ENCODE measurements at places on chromosomes 6 and 20. TPM values are rescaled to one million over a fixed set of nuclear protein-coding genes. Genes with fewer than 3 reads are reported as not detected.

TRAPPC3L gene
- total RNA-seq = not detected

PPP1R3G gene
- 0.07 TPM for total RNA-seq

COL9A1 gene
- total RNA-seq = not detected

MUC21 gene
- total RNA-seq = not detected

ARMH2 gene
- not detected for total RNA-seq

CFAP61 gene
- 1.4 TPM for total RNA-seq

RUNX2 gene
- 8.1 TPM for total RNA-seq

RAB44 gene
- 0.09 TPM for total RNA-seq

DNA sequence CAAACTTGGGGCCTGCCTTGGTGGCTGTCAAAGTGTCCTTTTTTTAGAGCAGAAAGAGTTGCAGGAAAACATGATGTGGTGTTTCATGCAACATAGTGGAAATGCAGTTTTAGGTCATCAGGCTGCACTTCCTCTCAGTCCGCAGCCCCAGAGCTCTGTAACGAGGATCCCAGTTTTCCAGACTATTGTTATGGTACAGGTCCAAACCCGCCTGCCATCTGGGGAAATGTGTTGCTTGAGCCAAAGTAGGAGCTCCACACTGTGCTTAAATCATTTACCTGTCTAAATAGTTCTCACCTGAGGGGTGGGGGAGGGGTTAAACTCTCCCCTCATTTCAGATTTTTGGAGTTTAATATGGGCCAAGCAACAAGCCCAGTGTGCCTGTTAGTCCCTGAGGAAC lies 59.8 kb downstream of the GOPC start:
- DNase-seq = peak; percentile 64

DNA sequence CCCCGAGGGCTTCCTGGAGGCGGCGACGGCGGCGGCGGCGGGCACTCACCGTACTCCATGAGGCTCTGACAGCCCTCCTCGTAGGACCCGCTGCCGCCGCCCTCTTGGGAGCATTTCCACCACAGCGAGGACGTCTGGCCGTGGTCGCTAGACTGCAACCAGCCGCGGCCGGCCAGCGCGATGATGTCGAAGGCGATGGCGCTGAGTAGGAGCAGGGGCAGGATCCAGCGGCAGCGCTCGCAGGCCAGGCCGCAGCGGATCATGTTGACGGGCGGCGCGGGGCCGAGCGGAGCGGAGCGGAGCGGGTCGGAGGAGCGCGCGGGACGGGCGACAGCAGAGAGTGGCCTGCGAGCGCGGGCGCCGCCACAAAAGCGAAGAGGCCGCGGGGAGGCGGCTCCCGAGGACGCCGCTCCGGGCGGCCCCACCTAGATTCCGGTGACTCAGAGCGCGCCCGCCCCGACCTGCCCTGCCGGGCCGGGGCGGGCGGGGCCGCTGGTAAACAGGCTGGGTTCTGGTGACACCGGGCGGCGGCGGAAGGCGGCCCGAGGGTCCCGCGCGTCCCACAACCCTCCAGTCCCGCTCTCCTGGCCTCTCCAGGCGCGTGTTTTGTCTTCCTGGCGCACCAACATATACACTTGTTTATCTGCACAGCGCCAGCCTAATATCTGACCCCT lies at the start of gene PERP:
TSS of gene PERP (minus strand) at position 342 of the 674 bp plus-strand sequence. CDS start at position 263, 79 bp downstream.
- DNase-seq = peak; percentile 86

GRCh38 chr6:106279179-106279578 lies 46.4 kb downstream of the ATG5 start:
- no peak for DNase-seq

DNA sequence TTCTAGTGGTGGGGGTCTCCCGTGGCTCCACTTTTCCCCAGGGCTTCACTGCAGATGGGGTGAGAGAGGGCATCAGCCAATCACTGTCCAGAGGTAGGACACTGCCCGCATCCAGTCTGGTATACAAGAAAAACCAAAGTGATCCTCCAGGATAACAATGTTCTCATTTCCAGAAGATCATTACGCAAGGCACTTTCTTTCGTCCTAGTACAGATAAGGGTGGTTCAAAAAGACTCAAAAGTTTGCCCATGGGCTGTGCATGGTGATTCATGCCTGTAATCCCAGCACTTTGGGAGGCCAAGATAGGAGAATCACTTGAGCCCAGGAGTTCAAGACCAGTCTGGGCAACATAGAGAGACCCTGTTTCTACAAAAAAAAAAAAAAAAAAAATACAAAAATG lies 16.4 kb downstream of the GMDS start:
- peak; percentile 78 for DNase-seq

GRCh38 chr6:112253841-112254816 lies at the start of gene LAMA4:
TSS of gene LAMA4 (minus strand) at chr6:112254567. CDS start at chr6:112254150, 417 bp downstream.
- peak; percentile 46 for DNase-seq

DNA sequence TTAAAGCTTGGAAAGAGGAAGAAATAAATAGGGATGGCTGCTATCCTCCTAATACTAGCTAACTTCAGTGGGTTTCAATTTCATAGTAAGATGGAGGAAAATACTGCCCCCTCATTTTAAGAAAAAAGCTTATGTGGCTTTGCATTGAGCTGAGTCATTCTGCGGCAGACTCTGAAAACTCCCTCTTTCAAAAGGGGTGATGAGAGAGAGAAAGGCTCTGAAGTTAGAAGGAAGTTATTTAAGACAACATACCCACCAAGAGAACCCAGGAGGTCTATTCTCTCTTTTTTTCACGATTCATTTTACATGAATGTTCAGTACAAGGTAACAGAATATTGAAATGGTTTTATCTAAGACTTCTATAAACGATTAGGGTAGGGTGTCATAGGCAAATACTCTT lies 4.5 kb downstream of the PRDM13 start:
- no peak for DNase-seq

DNA sequence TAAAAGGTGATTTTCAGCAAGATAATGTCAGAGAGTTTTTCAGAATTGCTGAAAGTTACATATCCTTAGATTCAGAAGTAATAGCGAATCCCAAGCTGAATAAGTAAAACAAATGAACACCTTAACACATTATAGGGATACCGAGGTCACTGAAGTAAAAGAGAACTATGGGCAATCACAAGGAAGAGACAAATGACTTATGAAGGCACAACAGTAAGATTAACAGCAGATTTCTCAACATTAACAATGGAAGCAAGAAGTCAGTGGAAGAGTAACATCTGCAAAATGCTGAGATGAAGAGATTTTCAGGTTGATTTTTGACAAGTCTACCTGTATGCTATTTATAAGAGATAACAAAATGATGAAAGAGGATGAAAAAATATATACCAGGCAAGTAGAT lies 86.1 kb upstream of the EZR start:
- DNase-seq = no peak

- DNase-seq = no peak
These were observed 163.1 kb upstream of the THEMIS start for GRCh38 chr6:128063850-128064539.

DNA sequence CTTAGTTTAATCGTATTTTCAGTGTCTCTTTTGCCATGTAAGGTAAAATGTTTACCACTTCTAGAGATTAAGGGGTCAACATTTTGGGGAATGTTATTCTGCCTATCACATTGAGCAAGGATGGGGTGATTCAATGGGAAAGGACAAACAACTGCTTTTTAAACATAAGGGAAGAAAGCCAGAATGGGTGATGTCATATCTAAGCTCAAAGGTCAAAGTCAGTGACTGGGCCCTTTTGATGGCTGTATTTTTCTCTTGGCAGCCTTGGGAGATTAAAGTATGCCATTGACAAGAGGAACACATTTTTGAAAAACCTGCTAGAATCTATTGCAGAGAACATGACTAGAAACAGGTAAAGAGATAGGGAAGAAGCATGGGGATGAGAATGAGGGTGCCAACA lies 477.3 kb upstream of the IRAK1BP1 start:
- DNase-seq = no peak

- DNase-seq = no peak
These were observed 24.4 kb downstream of the TMEM181 start for GRCh38 chr6:158584236-158584651.

- no peak for DNase-seq
These were observed 67.9 kb upstream of the TULP4 start for GRCh38 chr6:158244373-158244772.

DNA sequence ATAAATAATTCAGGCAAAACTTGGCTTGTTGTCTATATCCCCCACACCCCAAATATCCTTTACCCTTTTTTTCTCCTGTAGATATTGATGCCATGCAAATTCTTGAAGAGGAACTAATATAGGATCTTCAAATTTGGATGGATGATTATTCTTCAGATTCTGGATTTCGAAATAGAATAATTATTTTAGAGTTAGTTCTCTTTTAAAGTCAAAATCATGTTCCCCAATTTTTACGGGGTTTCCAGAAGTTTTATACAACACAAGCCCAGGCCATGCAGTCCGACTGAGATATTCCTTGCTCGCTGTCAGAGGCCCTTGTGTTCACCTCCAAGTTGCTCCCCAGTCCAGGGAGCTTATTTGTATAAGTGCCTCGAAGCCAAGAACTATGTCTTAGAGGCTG lies 4.4 kb downstream of the PPIL6 start:
- no peak for DNase-seq

- no peak for DNase-seq
These were observed 189.0 kb downstream of the JARID2 start for GRCh38 chr6:15434823-15435380.

- DNase-seq = peak; percentile 61
These were observed 10.1 kb upstream of the NXT1 start for GRCh38 chr20:23340524-23340923.

- DNase-seq = no peak
These were observed 44.4 kb downstream of the MDFI start for GRCh38 chr6:41682497-41683272.

- no peak for DNase-seq
These were observed 82.6 kb downstream of the DOK5 start for GRCh38 chr20:54557806-54558590.

GRCh38 chr6:104531646-104532045 lies 328.1 kb downstream of the HACE1 start:
- no peak for DNase-seq

- peak; percentile 82 for DNase-seq
These were observed 28.6 kb upstream of the CCN2 start for GRCh38 chr6:131979515-131980337.

DNA sequence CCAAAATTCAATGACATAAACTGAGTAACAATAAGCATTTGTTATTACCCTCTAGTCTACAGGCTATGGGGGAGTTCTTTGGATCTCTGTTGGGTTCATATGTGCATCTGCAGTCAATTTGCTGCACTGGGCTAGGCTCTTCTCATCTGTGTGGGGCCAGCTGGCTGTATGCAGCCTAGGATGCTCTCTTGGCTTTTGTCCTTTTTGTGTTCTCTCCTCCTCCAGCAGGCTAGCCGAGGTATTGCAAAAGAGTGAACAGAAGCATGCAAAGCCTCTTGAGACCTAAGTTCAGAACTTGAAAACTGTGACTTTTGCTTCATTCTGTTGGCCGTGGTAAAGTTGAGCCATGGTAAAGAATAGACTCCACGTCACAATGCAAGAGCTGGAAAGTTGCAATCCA lies 62.8 kb upstream of the FOXO3 start:
- peak; percentile 53 for DNase-seq

DNA sequence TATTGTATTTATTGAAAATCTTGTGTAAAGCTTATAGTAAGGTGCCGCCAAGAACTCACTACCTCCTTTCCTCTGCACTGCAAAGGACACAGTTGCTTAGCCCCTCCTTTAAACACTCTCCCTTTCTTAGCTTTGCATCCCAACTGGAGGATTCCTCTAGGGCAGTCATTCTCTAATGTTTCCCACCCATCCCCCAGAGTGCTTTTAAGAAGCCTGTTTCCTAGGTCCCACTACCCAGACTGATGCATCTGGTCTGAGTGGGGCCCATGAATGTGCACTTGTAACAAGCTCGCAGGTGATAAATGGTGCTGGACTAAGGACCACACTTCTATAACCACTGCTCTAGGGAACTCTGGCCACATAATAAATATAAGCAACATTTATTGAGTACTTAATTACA lies 55.2 kb downstream of the B4GALT5 start:
- no peak for DNase-seq

DNA sequence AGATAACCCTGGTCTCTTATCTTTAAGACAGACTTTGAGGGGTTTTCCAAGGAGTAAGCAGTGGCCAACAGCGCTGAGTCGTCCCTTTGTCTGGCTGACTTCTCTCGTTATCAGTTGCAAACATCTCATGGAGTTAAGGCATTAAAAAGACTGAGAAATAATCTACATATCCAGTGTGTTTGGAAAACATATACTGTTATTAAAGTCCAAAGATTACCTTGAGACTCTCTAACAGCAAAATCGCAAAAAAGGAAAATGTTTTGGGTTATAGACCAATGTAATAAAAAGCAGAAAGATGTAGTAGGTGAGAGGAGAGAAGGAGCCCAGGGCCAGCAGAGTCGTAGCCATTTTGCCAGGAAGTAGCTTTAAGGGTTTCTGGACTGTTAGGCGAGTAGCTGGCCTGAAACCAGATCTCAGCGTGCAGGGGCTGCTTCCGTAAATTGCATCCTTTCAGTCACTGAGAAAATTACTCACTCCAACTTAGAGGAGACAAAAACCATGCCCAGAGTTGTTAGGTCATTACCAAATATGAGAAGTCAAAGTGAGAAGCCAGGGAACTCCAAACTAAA lies 24.6 kb downstream of the MYLK4 start:
- DNase-seq = no peak

DNA sequence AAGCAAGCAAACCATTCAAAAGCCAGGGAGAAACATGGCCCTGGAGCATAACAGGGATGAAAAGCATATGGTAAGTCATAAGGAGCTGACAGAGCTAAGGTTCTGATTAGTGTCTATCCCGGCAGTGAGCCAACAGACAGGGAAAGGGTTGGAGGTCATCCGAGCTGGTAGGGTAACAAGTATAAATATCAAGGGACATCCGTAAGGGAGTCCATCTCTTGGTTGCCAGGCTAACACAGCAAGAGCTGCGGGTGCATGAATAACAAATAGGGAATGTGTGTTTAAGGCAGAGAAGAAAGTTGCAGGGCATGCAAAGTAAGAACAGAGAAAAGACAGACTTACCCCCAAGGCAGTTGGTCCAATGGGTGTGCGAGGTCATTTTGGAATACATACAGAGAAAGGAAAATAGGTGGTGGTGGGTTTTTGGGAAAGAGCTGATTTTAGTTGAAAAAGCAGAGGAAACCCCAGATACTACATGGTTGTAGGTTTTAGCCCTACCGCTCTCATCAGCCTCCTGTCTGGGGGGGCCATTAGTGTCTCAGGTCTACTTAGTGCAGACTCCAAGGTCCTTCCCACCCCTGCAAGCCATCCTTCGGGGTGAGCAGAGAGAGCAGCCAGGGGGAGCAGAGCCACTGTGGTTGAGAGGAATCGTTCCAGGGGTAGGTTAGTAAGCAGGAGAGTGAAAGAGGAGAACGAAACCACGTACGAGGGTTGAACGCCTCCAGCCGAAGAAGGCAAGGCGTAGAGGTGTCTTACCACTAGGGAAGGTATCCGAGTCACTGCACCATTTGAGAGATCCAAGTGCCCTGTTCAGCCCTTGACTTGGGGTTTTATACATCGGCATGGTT lies at the start of gene ERVFRD-1:
TSS of gene ERVFRD-1 (minus strand) at position 805 of the 848 bp plus-strand sequence. CDS start 6,415 bp downstream, outside the sequence.
- no peak for DNase-seq

GRCh38 chr20:14612391-14612790 lies 275.0 kb upstream of the FLRT3 start:
- peak; percentile 69 for DNase-seq

All from MCF 10A (cell line).